Lower leg skin (tissue), 4 donors: ENCODE measurements at places on chromosomes 16 and 17.

- no peak for DNase-seq
These were observed 4.2 kb downstream of the KRT24 start for GRCh38 chr17:40699371-40699770.

GRCh38 chr16:11094075-11094856, 149.9 kb downstream of the CLEC16A start:
- no peak for DNase-seq

DNA sequence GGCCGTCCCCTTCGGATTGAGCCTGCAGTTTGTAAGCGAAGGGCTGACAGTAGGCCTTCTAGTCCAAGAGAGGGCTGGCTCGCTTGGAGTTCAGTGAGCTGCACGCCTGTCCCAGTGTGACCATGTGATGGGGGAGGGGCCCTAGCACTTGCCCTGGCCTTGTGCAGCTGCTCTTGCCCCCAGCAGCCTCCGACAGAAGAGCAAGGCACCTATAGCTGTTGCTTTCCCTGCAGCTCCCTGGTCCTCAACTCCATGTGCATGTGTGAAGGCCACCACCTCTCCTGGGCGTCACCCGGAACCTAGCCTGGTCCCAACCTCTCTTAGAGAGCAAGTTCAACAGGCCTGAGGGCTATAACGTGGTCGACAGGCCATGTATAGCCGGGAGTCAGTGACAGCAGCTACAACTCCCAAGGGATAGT, 5.6 kb downstream of the SPHK1 start:
- no peak for DNase-seq

GRCh38 chr17:67853703-67854102, 28.4 kb downstream of the BPTF start:
- no peak for DNase-seq

GRCh38 chr17:59493867-59494266, 71.5 kb upstream of the DHX40 start:
- DNase-seq, result no peak

DNA sequence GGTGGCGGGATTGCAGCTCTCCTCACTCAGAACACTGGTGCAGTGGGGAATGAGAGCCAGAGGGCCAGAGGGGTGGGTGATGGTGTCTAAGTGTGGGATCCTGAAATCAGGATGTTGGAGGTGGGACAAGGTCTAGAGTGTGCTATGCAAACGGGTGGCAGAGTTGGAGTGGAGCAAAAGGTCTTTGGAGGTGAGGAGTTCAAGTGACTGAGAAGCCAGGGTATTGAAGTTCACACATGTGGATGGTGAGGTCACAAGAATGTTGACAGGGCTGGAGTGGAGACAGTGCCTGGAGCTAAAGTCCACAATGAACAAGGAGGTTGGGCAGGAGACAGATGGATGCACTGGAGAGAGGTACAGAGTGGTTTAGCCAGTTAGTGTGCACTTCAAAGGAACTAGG, 38.3 kb upstream of the MAP3K14 start:
- DNase-seq, result no peak

GRCh38 chr16:50213939-50214519, 52.3 kb upstream of the ADCY7 start:
- no peak for DNase-seq

- no peak for DNase-seq
These were observed 78.8 kb upstream of the RPRML start for GRCh38 chr17:47057830-47058229.

DNA sequence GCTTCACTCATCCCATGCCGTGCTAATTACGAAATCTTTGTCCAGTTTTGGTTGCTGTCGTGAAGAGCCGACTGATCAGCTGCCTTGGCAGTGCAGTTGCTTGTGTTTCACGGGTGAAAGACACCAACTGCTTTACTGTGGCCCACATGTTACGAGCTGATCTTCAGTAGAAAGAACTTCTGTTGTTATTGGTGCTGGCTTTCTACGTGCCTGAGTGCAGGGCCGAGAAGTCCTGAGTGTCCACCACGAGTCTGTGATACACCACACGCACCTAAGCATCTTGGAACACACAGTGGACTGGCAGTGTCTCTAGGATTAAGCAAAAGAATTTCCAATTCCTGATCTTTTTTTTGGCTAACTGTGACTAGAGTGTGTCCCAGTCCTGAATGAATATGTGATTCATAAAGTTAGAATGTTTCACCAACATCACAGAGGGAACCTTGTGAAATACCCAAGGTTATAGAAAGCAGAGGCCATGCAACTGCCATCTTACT, 70.4 kb upstream of the CLEC18A start:
- DNase-seq, result peak; percentile 46

- no peak for DNase-seq
These were observed at the start of gene NPTX1 for GRCh38 chr17:80475910-80476876. Gene NPTX1 (minus strand): TSS chr17:80476607. CDS start chr17:80476446, 161 bp downstream.

GRCh38 chr17:40062329-40063186, at the start of gene THRA:
Gene THRA (plus strand): TSS chr17:40062965. CDS start chr17:40074489, 11,524 bp downstream.
- no peak for DNase-seq

GRCh38 chr17:55321427-55322060, 56.8 kb downstream of the HLF start:
- no peak for DNase-seq

DNA sequence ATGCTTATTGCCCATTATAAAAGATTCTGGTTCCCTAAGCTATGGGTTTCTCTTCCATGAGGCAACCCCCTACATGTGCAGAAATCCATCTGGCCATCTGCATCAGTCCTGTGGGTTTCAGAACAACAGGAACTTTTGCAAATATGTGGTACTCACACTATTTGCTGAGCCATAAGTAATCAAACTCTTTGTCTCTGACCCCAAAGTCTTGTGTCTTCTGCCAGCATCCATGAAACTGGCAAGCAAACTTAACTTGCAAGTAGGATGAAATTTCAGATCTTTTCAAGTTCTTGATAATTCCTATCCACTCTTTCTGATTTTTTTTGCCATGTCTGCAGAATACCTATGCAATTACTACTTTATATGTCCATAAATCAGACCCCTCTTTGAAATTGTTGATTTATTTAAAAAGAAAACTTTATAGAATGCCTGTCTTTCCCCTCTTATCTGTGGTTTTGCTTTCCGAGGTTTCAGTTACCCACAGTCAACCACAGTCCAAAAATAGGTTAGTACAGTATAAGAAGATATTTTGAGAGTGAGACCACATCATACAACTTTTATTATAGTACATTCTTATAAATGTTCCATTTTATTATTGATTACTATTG, 158.4 kb upstream of the IRX3 start:
- DNase-seq, result no peak

GRCh38 chr17:17836250-17836817, 452 bp downstream of the SREBF1 start:
- DNase-seq, result peak; percentile 100

GRCh38 chr17:71900621-71901229, 220.1 kb upstream of the SOX9 start:
- no peak for DNase-seq

GRCh38 chr17:70929226-70929625, 759.9 kb downstream of the KCNJ2 start:
- no peak for DNase-seq

- DNase-seq, result no peak
These were observed 19.9 kb upstream of the RSL1D1 start for GRCh38 chr16:11871193-11871592.

DNA sequence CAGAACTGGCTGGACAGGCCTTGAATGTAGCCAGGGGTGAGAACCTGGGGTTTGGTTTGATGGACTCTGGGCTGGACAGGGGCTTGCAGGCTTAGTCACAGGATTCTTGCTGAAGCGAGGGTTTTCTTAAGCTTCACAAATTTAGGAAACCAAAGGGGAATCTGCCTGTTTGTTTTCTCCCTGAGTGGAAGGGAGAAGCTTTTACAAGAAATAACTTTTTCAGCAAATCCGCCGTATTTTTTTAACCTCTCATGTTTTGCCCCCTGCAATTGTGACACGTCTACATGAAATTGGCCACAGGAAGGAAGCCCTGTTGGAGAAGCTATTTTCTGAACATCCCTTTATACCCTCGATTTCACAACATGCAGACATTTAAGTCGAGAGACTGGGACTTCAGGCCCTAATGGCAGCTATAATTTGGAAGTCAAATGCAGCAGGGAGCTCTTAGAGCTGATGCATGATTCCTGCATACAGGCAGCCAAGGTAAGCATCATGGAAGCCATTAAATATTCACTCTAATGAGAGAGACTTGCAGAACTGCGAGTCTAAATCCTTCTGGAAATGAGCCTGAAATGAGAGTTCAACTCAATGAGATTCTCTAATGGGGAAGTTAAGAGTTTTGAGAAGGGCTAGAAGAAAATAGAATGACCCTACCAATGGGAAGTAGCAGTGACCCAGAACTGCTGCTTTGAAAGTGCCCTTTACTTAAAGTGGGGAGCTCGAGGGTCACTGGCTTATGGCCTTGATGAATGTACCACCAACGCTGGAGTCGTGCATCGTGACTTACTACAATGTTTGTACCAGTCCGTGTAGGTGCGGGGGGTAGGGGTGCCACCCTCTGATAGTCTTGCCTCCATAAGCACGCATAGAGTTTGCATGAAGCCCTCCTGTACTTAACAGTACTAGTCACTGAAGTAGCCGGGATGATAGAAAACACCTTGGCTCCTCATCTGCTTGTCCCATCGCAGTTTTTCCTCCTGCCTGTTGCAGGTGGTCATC, 45.1 kb upstream of the IRF8 start:
- peak; percentile 40 for DNase-seq

- DNase-seq, result peak; percentile 39
These were observed 131.8 kb downstream of the IRX5 start for GRCh38 chr16:55062442-55062841.

DNA sequence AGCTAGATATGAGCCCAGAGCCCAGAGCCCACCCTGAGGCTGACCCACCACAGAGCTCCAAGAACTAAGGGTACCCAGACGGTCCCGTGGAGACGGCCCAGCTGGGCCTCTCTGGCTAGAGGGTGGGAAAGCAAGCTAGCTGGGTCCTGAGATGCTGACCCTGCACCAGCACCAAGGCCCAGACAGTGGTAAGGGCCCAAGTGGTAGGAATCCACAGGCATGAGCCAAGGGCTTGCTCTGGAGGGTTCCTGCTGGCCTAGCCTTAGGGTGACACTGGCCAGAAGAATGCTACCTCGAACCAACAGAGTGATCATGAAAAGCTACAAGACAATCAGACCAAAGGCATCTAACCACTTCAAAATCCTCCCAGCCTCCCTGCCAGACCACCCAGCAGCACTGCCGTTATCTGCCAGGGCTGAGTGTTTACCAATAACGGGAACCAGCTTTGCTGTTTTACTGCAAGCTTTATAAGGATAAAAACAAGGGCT, 13.2 kb downstream of the HIC1 start:
- no peak for DNase-seq

GRCh38 chr17:19013806-19014627, 9.5 kb upstream of the FAM83G start:
- no peak for DNase-seq

GRCh38 chr17:41415833-41416335, 8.5 kb downstream of the KRT37 start:
- DNase-seq, result no peak

- DNase-seq, result no peak
These were observed 11.2 kb downstream of the PRAC1 start for GRCh38 chr17:48711128-48711527.

GRCh38 chr16:27302126-27302525, 11.6 kb upstream of the IL4R start:
- DNase-seq, result no peak

- peak; percentile 56 for DNase-seq
These were observed 325.8 kb upstream of the CCL2 start for GRCh38 chr17:33929181-33929724.

- DNase-seq, result no peak
These were observed 199.5 kb upstream of the PMFBP1 start for GRCh38 chr16:72371307-72372086.

DNA sequence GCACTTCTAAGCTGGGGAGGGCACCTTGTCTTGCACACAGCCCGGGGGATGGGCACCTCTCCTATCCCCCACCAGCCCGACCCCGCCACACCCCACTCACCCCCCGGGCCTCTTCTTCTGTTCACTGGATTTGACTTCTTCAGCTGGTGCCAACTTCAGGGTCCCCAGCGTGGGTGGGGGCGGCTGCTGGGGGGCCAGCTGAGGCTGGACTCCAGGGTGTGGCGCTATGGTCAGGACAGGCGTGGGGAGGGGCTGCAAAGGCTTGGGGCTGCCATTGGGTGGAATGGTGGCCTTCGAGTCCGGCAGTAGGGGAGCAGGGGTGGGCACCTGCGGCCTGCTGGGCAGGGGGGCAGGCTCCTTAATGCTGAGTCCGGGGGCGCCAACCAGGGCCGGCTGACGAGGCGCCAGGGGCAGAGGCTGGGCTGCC, 6.1 kb downstream of the MNT start:
- no peak for DNase-seq

GRCh38 chr17:8947201-8947600, 18.3 kb downstream of the PIK3R5 start:
- DNase-seq, result no peak

- no peak for DNase-seq
These were observed 22.5 kb downstream of the MSI2 start for GRCh38 chr17:57278740-57279387.

DNA sequence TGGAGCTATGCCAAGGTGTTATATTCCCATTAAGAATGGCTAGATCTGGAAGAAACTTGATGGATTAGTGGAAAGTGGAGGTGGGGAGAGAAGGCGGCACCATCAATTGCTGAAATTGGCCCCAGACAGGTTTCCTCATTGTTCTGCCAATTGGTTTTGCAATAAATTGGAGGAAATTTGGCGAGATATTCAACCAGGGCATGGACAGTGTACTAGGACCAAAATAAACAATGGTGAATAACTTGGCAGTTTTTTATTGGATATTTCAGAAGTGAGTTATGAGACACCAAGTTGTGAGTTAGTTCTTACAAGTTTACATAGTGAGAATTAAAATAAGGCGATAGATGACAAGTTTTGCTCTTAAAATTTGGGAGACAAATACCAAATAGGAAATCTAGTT, 41.1 kb upstream of the SOX9 start:
- no peak for DNase-seq

GRCh38 chr16:12341966-12342365, 365.4 kb downstream of the SNX29 start:
- no peak for DNase-seq

- DNase-seq, result no peak
These were observed 168.6 kb downstream of the FTO start for GRCh38 chr16:53872248-53873221.

GRCh38 chr17:19744492-19744891, 3.6 kb downstream of the ALDH3A1 start:
- DNase-seq, result no peak

DNA sequence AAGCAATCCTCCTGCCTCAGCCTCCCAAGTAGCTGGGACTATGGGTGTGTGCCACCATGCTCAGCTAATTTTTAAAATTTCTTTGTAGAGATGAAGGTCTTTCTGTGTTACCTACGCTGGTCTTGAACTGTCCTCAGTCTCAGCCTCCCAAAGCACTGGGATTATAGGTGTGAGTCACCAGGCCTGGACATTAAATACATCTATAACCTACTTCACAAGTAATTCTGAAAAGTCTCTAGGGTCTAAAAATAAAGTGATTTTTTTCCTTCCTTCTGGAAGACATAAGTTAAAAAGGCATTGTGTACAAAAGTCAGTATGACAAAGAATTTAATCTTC, 118.3 kb downstream of the PARN start:
- no peak for DNase-seq

GRCh38 chr17:80025796-80026195, 9.9 kb downstream of the TBC1D16 start:
- DNase-seq, result no peak
